ENCODE measurements at places on chromosomes 1 and 21.
A peak's percentile ranks its signal among the peaks of the same experiment; 100 is the strongest.

DNA sequence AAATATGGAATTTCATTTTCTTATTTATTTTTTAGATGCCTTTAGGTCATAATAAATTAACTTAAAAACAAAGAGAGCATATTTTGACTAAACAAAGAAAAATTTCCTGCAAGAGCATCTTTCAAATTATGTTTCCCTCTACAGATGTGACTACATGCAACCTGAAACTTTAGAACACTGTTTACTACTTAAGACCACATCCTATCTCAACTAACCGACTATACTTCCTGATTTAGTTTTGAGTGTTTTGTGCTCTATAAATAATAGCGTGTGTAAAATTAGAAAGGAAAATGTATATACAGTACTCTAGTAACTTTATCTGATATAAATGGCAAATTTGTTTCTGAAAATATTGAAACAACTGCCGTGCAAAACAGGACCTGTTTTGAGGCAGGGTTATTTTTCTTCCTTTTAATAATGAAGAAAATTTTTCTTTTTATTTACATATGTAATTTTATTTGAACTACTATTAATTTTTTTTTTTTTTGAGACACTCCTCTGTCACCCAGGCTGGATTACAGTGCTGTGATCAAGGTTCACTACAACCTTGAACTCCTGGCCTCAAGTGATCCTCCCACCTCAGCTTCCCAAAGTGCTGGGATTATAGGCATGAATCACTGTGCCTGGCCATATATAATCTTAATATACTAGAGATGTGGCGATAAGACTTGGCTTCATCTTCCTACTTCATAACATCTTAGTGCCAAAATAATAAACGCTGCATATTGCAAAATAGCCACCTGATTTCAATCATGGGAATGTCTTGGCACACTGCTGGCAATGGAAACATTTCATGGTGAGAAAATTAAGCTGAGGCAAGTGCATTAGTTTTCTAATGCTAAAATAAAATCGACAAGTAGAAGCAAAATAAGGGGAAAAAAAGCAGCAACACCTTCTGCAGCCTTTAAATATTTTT lies 12.3 kb downstream of the ZRANB2 start:
- DNase-seq = no peak

GRCh38 chr1:19804831-19805251 lies 5.1 kb upstream of the TMCO4 start:
- no peak for DNase-seq

DNA sequence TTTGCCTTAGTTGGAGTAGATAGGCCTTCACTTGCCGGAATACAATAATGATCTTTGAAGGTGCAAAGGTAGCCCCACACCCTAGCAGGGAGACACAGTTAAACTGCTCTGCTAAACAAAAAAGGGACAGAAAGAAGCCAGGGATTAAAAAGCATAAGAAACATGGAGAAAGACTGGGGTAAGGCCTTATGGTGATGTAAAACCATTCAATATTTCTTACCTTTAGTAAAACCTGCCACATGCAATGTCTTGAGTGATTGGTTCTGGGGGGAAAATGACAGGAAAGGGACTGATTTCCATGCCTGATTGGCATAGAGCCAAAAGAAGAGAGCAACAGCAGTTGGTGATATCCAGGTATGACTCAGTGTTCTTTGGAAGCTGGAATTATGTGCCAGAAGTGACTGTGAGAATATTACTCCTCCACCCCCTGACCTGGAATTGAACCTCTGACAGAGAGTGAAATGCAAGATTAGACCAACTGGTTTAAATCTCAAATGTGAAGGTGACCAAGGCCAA lies 8.1 kb downstream of the DNASE2B start:
- DNase-seq = no peak

- no peak for DNase-seq
Observed at GRCh38 chr1:91572044-91572443, 71.4 kb downstream of the CDC7 start.

DNA sequence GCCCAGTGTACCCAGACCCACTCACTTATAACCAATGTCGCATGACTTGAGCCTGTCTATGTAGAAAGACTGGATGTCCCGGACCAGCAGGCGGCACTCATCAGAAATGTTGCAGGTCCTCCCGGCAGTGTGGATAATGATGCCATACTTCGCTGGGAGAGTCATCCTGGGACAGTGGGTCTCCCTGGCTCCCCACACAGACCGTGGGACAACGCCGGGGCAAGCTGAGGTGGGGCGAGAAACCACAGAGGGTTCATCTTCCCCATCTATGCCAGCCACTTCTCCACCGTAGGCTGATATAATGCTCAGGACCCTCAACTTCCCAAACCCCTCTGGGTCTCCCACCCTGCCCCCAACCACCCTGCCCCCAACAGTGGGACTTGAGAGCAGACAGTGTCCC lies 8.3 kb downstream of the PGLYRP4 start:
- DNase-seq = no peak

DNA sequence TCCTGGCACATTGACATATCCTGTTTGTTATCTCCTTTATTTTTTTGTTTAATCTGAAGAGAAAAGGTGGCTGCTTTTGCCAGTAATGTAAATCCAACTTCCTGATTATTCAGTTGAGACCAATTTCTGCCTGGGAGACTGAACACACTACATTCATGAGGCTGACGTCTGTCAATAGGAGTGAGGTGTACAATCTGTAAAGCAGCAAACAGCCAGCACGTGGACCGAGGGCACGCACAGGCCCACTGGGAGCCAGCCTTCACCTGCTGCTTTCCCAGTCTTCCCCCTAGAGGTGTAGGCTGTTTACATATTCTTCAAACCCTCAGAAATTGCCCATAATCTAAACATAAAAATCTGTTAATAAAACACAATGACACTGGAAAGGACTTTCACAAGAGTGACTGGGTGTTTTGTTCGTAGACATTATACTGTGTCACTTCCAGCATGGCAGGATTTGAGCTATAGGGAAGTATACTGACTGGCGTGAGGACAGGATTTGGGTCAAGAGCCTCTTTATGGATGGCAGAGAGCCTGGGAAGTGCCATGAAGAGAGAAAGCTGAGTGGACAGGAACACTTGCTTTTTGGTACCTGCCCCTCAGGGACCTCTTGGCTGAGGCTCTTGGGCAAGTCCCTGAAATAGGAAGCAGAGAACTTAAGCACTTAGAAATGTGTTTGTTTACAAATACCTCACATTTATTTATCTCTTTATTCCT lies 552.9 kb upstream of the CAMK1G start:
- DNase-seq = no peak

DNA sequence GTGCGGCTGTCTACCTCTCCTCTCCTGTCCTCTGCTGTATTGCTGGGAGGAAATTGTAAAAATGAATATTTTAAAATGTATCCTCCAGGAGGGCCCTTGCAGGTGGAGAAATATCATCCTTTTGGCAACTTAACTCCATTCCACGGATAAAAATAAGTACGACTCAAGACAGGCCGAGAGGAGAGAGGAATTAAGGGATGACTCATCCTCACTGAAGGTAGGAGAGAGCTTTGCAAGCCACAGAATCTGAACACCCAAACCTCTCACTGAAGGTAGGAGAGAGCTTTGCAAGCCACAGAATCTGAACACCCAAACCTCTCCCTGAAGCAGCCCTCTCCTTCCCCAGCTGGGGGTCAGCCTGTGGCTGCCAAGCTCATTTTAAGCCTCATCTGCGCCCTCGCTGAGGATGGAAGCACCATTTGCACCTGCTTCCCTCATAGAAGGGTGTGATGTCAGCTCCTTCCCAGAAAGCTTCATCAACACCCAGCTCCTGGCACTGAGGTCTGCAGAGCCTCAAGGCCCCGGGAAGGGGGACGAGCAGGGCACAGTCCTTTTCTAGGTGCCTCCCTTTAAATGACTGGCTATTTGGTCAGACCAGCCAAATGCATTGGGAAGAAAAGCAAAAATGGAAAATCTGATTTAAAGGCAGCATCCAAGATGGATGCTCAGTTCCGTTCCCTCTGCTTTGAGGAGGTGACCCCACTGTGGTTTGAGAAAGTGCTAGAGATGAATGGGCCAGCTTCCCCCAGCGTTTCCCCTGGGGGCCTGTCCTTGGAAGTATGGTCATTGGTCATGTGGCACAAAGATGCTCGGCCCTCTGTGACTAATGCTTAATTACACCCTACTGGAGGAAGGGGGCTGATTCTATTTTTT lies 12.9 kb upstream of the SELENON start:
- DNase-seq = no peak

DNA sequence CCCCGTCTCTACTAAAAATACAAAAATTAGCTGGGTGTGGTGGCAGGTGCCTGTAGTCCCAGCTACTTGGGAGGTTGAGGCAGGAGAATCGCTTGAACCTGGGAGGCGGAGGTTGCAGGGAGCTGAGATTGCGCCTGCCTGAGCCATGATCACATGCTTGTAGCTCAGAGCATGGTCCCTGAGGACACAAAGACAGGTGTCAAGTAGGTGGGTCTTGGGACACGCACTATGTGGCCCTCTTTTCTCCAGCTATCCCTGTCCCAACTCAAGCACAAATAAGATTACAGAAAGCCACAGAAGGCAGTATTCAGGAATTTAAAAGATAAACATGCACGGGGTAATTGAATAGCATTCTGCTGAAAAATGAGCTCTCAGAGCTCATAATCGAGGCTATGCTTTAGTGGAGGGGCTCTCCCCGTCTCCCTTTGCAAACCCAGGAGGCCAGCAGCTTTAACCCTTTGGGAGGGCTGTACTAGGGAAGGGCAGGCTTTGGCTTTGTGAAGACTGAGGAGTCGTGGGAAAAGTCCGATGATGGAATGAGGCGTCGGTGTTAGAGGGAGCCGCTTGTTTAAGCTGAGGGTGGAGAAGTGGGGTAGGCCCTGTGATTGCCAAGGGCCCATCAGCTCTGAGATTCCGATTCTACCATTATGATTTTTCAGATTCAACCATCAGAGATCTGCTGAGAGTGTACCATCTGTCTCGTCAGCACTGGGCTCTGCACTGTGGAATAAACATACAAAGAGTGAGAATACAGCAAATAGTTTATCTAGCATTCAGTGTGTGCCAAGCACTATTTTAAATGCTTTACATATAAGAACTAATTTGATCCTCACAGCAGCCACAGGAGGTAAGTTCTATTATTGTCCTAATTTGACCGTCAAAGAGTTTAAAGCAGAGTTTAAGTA lies 59.7 kb upstream of the CD34 start:
- no peak for DNase-seq

DNA sequence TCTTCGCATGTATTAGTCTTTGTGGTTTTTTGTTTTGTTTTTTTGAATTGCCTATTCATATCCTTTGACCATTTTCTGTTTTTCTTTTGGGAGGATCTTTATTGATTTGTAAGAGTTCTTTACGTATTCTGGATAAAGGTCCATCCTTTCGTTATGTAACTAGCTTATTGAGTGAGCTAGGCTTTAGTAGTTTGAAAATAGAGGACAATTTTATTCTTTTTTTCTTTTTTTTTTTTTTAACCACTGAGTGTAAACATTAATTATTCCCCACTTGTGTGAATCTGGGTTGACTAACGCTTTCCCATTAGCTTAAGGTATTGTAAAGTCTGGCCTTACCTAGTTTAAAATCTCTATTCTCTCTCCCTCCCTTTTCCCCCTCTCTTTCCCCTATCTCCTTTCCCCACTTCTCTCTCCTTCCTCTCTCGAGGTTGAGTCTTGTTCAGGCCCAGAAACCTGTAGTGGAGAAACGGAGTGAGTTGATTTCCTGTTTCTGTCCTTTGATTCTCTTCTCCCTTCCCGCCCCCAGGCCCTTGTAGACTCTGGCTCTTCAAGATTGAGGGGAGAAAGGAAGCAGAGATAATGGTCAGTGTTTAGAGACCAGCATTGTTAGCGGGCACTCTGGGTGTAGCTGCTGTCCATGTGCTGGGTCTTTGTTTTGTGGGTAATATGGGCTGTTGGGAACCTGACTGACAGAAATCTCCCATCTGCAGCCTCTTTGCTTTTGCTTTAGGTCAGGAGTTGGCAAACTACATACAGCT lies 1.5 kb downstream of the MORC3 start:
- peak; percentile 71 for DNase-seq

DNA sequence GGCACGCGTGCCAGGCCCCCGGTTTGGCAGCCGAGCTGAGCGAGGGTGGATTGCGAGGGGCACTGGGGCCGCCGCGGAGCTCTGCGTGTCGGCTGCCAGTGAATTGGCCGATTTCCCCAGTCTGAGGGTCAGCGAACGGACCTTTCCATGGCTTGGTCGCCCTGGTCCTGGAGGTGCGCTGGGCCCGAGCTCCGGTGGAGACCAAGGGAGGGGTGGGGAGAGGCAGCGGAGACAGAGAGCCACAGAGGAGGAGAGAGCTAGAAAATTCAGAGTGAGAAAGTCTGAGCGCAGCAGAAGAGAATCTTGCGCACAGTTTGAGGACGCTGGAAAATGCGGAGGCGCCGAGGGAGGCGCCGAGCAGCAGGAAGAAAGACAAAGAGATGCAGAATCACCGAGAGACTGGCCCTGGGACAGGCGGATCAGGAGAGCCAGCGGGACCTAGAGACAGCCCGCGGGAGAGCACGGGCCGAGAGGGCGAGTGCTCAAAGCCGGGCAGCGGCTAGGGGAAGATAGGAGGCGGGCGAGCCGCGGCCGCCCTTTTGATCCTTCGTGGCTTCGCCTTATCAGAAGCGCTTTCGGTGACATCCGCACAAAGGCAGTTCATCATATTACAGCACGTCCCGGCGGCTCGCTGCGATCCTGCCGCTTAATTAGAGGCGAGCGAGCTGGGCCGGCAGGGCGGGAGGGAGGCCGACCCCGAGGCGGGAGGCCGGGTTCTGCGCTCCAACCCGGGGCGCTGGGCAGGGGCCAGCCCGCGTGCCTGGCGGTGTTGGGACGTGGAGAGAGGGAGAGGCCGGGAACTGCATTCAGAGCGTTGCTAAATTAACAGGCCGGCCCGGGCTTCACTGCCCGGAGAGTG lies 12.7 kb downstream of the PAX7 start:
- DNase-seq = no peak

DNA sequence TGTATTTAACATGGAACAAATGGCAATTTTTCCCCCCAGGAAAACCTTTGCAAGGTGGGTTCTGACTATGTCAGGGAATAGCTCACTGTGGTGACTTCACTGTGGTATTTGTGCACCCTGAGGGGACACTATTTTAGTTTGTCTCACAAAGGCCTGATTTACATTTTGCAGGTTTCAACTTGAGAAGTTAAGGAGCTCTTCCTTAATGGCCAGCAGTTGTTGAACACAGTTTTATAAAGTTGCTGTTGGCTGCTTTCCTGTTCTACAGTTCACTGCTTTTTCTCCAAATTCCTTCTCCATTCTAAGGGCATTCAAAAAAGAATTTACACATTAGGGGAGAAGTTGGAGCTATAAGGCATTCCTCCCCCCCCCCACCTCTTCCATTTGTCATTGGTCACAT lies 4.6 kb downstream of the LAMC1 start:
- no peak for DNase-seq

- DNase-seq = no peak
Observed at GRCh38 chr1:182392050-182393028, 749 bp upstream of the GLUL start.

- DNase-seq = no peak
Observed at GRCh38 chr1:243415663-243416408, 160.0 kb downstream of the SDCCAG8 start.

- no peak for DNase-seq
Observed at GRCh38 chr1:166716620-166717019, 122.7 kb upstream of the POGK start.

GRCh38 chr1:85471558-85471957 lies 6.6 kb upstream of the DDAH1 start:
- no peak for DNase-seq
